ENCODE measurements at places on chromosomes 2 and 18.

DNA sequence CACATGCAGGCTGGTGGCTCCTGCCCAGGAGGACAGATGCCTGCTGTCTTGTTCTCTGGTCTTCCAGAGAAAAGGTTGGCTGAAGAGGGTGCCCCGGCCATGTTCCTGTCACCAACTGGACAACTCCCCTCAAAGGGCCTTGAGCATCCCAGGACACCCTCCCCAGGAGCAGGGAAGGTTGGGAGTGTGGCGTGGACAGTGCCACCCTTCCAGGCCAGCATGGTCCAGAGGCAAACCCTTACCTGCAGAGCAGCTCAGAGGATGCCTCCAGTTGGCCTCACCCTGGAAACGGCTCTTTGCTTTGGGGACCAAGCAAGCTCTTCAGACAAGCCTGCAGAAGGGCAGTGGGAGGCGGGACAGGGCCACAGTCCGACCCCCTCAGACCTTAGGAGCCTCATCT lies 4.9 kb upstream of the GPC1 start:
- no peaks in the 10 kb centered on the region for H3K27me3 ChIP-seq
- no peak overlapping the region for H3K4me3 ChIP-seq
- peak; percentile 16 for DNase-seq
- peaks cover 13% of the 10 kb centered on the region for H3K4me1 ChIP-seq
- H3K27ac ChIP-seq, result no peak overlapping the region

DNA sequence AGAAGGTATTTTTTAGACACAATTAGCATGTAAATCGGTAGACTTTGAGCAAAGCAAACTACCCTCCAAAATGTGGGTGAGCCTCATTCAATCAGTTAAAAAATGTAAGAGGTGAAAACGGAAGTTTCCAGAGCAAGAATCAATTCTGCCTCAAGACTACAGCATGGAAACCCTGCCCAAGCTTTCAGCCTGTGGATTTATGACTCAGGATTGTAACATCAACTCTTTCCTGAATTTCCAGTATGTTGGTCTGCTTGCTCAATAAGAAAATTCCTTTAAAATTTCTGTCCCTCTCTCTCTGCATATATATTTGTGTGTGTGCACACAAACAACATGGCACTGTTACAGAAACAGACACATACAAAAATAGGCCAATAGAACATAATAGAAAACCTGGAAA lies 228.6 kb upstream of the DOK6 start:
- H3K4me1 ChIP-seq, result no peaks in the 10 kb centered on the region
- DNase-seq, result no peak
- no peaks in the 10 kb centered on the region for H3K27me3 ChIP-seq
- H3K36me3 ChIP-seq, result no peaks in the 10 kb centered on the region
- H3K4me3 ChIP-seq, result no peak overlapping the region
- H3K27ac ChIP-seq, result no peak overlapping the region

GRCh38 chr18:44988821-44989587 lies 308.3 kb downstream of the SETBP1 start:
- no peak overlapping the region for H3K4me3 ChIP-seq
- no peak overlapping the region for H3K27ac ChIP-seq
- H3K4me1 ChIP-seq, result peaks cover 19% of the 10 kb centered on the region
- H3K36me3 ChIP-seq, result no peaks in the 10 kb centered on the region
- H3K27me3 ChIP-seq, result no peaks in the 10 kb centered on the region
- no peak for DNase-seq

GRCh38 chr2:102473020-102473419 lies at the start of gene SLC9A4:
TSS of gene SLC9A4 (plus strand) at chr2:102473226. CDS start at chr2:102473760, 534 bp downstream.
- no peak within 1 kb of the TSS for H3K27ac ChIP-seq
- H3K4me3 ChIP-seq, result no peak within 1 kb of the TSS
- no peak for DNase-seq
- H3K36me3 ChIP-seq, result no peaks in the 10 kb centered on the region
- no peaks in the 10 kb centered on the region for H3K4me1 ChIP-seq

- no peak overlapping the region for H3K4me3 ChIP-seq
- H3K4me1 ChIP-seq, result no peaks in the 10 kb centered on the region
- no peaks in the 10 kb centered on the region for H3K36me3 ChIP-seq
- H3K27me3 ChIP-seq, result no peaks in the 10 kb centered on the region
- no peak overlapping the region for H3K27ac ChIP-seq
These were observed 318.9 kb downstream of the CNTNAP5 start for GRCh38 chr2:124343827-124344498.

GRCh38 chr2:46275995-46276394 lies 21.2 kb upstream of the EPAS1 start:
- H3K27me3 ChIP-seq, result no peaks in the 10 kb centered on the region
- no peaks in the 10 kb centered on the region for H3K36me3 ChIP-seq
- peak; percentile 63 for DNase-seq
- H3K27ac ChIP-seq, result no peak overlapping the region

DNA sequence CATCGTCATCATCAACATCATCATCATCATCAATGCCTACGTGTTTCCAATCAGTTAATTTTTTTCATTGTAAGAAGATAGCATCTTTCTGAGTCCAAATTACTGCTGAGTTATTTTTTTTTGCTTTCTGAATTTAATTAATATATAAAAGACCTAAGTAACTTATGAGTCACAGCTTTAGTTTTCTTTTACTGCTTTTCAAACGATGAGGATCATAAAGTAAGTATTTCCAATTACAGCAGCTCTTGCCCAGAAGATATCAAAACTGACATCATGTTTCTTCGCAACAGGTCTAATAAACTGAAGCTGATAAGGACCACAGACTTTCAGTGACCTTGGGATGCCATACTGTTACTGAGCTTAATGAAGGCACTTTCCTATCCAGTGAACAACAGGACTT lies 442.2 kb downstream of the DSEL start:
- no peaks in the 10 kb centered on the region for H3K27me3 ChIP-seq
- no peak overlapping the region for H3K27ac ChIP-seq
- DNase-seq, result no peak
- no peaks in the 10 kb centered on the region for H3K36me3 ChIP-seq
- no peak overlapping the region for H3K4me3 ChIP-seq

GRCh38 chr2:12050396-12050795 lies 304.0 kb downstream of the LPIN1 start:
- H3K27ac ChIP-seq, result no peak overlapping the region
- DNase-seq, result no peak
- no peak overlapping the region for H3K4me3 ChIP-seq
- H3K4me1 ChIP-seq, result no peaks in the 10 kb centered on the region
- H3K36me3 ChIP-seq, result no peaks in the 10 kb centered on the region
- H3K27me3 ChIP-seq, result no peaks in the 10 kb centered on the region

DNA sequence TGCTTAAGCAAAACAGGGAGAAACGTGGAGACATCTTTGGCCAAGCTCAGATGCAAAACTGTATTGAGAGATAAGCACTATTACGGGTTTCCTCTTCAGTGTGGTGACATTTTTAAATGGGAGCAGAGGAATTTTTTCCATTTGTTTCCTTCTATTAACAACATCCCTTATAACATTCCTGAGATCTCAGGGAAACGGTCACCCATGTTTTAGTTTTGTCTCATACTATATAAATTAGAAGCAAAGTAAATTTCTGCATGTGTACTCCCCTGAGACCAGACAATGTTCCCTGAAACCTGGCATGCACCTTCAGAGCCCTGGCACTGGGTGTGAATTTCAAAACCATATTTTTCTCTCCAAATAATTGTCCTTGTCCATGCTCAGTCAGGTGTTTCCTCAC lies 57.6 kb upstream of the RNF152 start:
- no peak overlapping the region for H3K4me3 ChIP-seq
- H3K36me3 ChIP-seq, result no peaks in the 10 kb centered on the region
- no peak for DNase-seq

DNA sequence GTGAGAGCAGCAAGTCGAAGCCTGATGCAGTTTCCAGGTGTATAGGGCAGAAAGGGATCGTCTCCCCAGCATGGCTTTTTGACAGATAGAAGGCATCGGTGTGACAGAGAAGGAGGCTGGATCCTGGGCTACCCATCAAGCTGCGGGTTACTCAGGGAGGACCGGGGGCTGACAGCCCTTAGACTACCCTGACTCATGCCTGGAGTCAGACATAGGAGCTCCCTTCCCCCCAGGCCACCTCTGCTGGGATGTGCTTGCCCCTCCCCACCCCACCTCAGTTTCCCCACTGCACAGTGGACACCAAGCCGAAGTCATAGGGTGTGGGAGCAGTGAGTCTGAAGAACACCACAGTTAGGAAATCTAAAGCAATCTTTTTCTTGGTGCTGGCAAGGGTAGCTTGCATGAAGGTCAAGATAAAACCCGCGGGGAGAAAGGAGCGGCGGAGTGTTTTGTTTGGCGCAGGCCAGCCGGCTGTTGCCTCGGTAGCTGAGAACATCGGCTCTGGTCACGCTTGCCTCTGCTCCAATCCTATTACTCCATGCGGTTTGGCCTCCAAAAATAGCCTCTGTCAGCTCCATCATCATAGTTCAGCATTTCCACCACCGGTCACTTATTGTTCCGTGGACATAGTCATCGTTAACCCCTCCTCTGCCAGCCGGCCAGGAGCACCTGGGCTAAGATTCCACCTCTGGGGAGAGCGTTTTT lies 169.2 kb upstream of the GLI2 start:
- peaks cover 44% of the 10 kb centered on the region for H3K4me1 ChIP-seq
- DNase-seq, result peak; percentile 97
- no peaks in the 10 kb centered on the region for H3K27me3 ChIP-seq
- no peaks in the 10 kb centered on the region for H3K36me3 ChIP-seq
- peak overlapping the region; percentile 61 for H3K27ac ChIP-seq

DNA sequence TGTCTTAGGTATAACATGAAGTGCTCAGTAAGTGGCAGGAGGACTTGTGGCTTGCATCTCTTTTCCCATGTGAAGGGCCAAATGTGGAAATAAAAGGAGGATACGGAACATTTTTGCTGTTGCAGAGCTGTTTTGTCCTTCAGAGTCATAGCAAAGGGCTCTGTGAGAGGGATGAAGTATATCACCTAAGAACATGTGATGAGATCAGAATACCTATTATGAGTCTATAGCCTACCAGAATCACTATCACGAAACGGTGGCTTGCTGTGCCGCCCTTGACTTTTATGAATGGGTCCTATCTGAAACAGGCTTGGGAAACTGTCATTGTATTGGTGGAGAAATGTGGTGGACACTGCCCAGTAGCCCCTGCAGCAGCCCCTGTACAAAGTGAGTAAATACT lies 67.0 kb upstream of the ITGB6 start:
- no peak overlapping the region for H3K4me3 ChIP-seq
- peak overlapping the region; percentile 95 for H3K27ac ChIP-seq
- peaks cover 29% of the 10 kb centered on the region for H3K4me1 ChIP-seq
- no peaks in the 10 kb centered on the region for H3K36me3 ChIP-seq
- no peaks in the 10 kb centered on the region for H3K27me3 ChIP-seq

DNA sequence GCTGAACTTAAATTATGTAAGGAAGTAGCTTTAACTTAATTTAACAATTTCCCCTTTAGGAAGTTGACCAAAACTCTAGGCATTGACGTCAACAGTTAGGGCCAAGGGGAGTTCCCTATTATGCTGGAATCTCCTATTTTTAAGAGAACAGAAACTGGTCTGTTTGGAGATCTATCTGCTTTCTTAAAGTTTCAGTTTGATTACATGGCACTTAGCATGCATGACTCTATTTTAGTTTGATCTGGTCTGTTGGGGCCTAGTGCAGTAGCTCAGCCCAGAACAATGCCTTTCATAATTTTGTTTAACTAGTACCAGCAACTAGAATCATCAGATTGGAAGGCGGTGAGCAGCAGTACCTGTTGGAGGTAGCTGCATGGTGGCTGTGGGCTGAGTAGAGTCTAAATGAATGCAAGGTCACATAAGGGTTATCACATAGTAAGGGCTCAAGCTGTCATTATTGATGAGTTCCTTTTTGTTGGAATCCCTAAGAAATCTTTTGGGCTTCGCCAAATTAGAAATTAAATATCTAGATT lies 60.5 kb upstream of the ZNG1B start:
- no peaks in the 10 kb centered on the region for H3K36me3 ChIP-seq
- no peak overlapping the region for H3K27ac ChIP-seq

- peaks cover 8% of the 10 kb centered on the region for H3K4me1 ChIP-seq
- H3K4me3 ChIP-seq, result peak overlapping the region; percentile 7
- H3K27ac ChIP-seq, result no peak overlapping the region
- H3K27me3 ChIP-seq, result no peaks in the 10 kb centered on the region
- H3K36me3 ChIP-seq, result no peaks in the 10 kb centered on the region
- DNase-seq, result no peak
These were observed 87.9 kb upstream of the ITGA6 start for GRCh38 chr2:172339371-172340010.

DNA sequence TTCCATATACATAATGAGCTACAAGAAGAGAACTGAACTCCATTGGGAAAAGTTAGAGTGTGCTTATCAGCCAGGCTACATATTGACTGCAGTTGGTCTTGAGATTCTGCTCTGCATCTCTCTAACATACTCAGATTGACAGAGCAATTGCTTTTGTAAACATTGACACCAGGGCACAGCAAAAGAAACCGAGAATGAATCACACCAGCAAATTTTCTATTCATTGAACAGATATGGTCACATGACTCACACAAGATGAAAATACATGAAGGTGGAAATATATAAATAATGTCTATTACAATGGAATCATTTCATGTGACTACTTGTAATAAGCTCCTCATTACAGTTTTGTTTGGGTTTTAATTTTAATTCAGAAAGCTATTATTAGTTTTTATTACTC lies 691.9 kb upstream of the TMEFF2 start:
- H3K27me3 ChIP-seq, result no peaks in the 10 kb centered on the region
- no peaks in the 10 kb centered on the region for H3K4me1 ChIP-seq
- H3K27ac ChIP-seq, result no peak overlapping the region
- DNase-seq, result no peak

All from tibial artery (tissue), 4 donors.